ENCODE measurements at places on chromosomes 3 and 15. TPM values are rescaled to one million over a fixed set of nuclear protein-coding genes. Genes with fewer than 3 reads are reported as not detected.

The CAMKV gene
- total RNA-seq, result 0.48 TPM

The CYP8B1 gene
- total RNA-seq, result not detected

- no peak for DNase-seq
Measured at GRCh38 chr3:171802590-171802956, 7.7 kb downstream of the PLD1 start.

DNA sequence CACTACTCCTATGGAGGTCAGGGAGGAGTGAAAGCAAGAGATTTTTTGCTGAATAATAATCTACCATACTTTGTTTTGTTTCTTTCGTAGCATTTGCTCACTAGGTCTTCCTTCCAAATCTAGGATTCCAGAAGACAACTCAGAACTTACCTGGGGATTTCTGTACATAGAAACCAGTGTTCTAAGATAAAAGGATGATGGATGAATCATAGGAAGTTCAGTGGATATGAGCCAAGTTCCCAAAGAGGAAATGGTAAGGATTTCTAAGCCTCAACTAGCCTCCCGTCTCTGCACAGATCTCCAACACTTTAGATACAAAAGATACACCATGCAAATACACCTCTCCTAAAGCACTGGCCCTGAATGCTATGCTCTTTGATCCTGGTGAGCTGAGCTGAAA, 283.9 kb downstream of the TAFA4 start:
- DNase-seq, result no peak

GRCh38 chr3:13042715-13043271, 30.4 kb downstream of the IQSEC1 start:
- DNase-seq, result no peak

DNA sequence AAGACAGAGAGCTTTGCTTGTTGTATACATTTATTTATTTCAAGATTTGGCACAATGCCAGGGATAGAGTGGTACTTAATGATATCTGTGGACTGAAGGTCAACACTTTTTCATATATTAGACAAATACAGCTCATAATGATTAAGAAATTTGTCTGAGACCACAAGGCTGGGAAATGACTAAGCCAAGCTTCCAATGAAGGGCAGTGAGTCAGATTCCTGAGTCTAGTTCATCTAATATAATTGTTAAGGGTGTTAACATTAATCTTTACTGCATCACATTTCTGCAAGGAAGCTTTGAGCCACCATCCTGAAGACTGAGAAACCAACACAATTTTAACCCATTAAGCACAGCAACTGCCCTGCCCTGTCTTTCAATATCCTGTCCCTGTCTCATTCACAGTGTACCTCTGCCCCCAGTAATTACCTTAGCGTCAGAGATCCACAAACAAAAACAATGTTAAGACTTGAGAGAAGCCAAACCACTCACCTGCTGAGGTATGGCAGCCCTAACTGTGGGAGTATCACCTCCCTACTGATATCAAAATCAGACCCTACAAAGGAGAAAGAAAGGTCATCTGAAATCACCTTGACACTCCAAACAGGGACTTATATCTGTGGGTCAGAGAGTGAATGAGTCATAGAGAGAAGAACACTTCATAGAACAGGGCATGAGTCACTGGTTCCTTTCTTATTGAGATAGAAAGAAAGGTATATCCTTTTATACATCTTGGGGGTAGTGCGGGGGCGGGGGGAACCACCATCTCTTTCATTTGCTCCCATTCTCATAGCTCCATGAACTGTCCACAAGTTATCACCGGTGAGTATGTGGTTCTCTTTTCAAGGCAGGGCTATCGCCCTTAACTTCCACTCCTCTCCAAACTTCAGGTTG, 74.7 kb downstream of the MAGI1 start:
- no peak for DNase-seq

- DNase-seq, result no peak
Measured at GRCh38 chr15:42199126-42199525, 9.0 kb downstream of the VPS39 start.

DNA sequence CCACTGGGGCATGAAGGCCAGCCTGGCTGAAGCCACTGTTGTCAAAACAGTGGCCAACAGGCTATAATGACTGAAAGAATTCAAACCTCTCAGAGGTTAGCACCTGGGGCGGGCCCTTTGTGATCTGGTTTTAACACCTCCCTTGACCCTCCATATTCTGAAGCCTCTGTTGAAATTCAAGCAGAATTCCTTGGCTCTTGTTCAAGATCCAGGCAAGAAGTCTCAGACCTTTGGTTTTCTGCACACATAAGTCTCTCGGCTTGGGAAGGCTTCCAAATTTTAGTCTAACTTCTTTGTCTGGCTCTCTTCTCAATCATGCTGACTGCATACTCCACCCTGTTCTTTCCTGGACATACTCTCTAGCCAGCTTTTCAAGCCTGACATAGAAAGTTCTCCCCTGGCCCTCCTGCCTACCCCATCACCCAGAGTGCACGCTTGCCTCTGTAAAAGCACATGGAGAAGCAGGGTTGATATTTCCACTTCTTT, 144.5 kb downstream of the PDZRN3 start:
- DNase-seq, result no peak

Measured in activated naive CD4-positive, alpha-beta T cell treated with anti-CD3 and anti-CD28 coated beads, Interleukin-2, amount 50 U/mL, for 72 hours (primary cell).